CD4-positive, alpha-beta T cell treated with Interleukin-1 beta for 1 hour (primary cell): ENCODE measurements at places on chromosomes 7 and 10.

- peak; percentile 39 for DNase-seq
Measured at GRCh38 chr10:32957341-32958084, 517 bp downstream of the ITGB1 start.

DNA sequence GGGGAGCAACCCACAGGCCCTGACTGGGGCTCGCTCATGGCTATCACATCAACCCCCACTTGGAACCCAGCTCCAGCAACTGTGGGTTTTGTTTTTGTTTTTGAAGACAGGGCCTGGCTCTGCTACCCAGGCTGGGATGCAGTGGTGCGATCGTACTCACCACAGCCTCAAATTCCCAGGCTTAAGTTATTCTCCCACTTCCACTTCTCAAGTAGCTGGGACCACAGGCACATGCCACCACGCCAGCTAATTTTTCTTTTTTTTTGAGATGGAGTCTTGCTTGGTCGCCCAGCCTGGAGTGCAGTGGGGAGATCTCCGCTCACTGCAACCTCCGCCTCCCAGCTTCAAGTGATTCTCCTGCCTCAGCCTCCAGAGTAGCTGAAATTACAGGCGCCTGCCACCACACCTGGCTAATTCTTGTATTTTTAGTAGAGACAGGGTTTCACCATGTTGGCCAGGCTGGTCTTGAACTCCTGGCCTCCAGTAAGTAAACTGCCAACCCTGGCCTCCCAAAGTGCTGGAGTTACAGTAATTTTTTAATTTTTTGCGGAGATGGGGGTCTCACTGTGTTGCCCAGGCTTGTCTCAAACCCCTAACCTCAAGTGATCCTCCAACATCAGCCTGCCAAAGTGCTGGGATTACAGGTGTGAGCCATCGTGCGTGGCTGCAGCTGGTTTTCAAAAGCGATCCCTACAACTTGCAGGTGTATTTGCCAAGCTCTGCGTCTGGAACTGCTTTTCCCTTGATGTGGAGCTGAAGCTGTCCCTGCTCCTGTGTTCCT is 228.7 kb downstream of the SKIDA1 start:
- DNase-seq = no peak

- no peak for DNase-seq
Measured at GRCh38 chr10:3420527-3421469, 248.2 kb upstream of the PITRM1 start.

DNA sequence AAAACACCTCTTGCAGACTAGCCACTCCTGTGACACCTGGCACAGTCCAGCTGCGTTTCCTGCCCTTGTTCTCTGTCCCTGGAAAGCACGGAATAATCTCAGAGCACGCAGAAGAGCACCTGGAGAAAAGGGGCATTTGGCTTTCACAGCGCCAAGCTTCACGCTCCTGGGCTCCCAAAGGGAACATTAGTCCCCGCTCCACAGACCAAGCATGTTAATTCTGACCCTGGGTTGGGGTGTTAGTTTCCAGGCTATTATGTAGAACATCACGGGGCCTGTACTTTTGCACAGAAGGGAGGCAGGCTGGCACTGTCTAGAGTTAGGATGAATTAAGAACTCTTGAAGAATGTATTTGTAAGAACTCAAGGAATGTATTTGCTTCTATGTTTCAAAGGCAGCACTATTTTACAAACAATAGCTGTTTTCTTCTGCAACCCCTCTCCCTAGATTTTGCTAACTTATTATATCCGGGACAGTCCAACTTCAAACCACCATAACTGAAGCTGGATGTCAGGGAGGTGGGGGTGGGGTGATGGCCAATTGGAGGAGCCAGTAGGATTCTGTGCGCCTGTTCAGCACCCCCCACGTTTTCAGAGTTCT is 62.2 kb upstream of the TRIM8 start:
- no peak for DNase-seq

DNA sequence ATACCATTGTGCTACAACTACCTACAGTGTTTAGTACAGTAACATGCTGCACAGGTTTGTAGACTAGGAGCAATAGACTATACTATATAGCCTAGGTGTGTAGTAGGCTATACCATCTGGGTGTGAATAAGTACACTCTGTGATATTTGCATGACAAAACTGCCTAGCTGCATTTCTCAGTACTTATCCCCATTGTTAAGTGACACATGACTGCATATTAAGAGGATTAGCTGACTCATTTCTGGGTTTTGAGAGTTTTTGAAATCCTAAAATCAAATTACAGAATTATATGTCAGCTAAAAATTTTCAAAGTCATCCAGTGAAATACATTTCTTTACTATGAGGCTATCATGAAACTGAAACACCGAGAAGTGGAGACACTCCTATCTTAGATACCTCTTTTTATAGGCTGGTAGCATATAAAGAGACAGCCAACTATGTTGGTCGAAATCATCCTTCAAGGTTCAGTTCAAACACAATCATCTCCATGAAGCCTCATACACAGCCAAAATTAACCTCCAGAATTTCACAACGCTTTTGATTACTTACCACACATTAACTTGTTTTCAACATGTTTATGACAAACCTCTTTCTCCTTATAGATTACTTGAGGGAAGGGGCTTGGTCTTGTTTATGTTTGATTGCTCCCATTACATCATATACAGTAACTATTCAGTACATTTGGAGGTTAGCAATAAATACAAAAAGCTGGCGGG is 89.8 kb upstream of the ANK3 start:
- no peak for DNase-seq

DNA sequence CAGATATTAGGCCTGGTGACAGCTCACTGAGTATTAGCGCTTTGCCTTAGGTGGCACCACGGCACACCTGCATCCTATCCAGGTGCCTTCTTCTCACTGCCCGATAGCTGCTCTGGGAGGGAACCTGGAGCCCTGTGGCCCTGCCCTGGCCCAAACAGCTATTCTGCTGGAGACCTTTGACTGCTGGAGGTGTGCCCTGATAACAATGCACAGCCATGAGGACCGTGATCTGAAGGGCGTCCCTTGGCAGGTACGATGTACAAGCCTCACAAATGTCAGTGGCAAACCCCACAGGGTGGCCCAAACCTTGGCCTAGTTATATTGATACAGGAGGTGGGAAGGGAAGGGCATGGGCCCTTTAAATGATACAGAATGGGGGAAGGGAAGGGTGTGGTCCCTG is 259.5 kb downstream of the GRID1 start:
- DNase-seq = no peak

DNA sequence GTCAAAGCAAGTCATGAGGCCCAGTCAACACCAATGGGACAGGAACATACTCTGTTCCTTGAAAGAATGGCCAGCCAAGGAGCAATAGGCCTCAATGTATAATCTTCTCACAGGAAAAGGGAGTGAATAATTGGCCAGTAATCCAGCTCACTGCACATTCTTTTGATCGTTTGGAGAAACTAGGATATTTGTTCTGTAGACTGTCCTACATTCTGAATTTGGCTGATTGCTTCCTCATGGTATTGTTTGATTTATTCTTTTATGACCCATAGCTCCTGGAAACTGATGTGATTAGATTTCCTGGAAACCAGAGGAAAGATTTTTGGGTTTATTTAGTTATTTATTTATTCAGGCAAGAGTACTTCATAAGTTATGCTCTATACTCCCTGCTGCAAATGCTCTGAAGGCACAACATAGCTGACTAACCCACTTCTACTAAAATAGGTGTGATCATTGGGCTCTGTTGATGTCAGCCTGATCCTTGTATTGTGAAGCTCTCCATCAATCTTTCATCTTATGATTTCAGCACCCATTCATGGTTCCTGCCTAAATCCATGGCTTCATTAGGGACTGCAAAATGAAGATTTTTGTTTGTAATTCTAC is 745.2 kb downstream of the SUGCT start:
- no peak for DNase-seq

DNA sequence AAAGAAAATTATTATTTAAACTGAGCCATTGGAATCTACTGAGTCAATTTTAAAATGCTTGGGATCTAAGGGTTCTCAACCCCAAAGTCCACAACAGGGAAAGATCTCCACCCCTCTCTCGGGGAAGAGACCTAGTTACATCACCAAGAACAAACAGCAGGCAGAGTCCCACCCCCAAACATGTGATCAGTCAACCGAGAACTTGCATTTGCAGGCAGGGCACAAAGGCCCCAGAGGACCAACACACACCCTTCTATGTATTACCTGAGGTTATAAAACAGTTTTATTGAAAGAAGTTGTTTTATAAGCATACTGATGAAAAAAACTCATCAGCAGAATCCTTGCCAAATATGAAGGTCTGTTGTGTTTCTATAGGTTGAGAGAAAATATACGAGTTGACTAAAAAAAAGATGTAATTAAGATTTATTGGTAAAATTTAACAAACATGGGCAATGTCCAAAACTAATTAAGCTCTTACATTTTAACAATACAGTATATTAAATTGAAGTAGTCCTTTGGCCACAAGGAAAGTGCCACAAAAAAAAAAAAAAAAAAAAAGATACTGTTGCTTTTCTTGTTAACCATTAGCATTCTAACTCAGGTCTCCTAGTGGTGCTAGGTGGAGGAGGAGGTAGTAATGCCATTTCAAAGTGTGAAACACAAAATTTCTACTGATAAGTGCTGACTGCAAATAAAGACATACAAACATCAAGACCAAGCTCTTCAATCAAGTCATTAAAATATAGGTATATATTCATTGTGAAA is 975 bp upstream of the USP54 start:
- peak; percentile 16 for DNase-seq

DNA sequence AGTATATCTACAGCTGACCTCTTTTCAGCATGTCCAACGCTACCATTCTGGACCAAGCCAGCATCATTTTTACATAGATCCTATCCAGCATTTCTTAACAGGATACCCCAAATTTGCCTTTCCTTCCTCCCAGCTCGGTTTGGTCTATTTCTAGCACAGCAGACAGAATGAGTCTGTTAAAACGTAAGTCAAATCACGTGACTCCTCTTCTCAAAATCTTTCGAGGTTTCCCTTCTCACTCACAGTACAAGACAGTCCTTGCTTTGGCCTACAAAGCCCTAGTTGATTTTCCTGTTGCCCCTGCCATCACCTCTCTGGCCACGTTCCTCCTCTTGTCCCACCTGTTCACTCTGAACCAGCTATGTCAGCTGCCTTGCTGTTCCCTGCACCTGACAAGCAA is 711.7 kb downstream of the SORCS3 start:
- no peak for DNase-seq

- no peak for DNase-seq
Measured at GRCh38 chr7:117118579-117119180, 165.4 kb downstream of the ST7 start.

- DNase-seq = no peak
Measured at GRCh38 chr10:5453749-5454489, 41.6 kb downstream of the NET1 start.

DNA sequence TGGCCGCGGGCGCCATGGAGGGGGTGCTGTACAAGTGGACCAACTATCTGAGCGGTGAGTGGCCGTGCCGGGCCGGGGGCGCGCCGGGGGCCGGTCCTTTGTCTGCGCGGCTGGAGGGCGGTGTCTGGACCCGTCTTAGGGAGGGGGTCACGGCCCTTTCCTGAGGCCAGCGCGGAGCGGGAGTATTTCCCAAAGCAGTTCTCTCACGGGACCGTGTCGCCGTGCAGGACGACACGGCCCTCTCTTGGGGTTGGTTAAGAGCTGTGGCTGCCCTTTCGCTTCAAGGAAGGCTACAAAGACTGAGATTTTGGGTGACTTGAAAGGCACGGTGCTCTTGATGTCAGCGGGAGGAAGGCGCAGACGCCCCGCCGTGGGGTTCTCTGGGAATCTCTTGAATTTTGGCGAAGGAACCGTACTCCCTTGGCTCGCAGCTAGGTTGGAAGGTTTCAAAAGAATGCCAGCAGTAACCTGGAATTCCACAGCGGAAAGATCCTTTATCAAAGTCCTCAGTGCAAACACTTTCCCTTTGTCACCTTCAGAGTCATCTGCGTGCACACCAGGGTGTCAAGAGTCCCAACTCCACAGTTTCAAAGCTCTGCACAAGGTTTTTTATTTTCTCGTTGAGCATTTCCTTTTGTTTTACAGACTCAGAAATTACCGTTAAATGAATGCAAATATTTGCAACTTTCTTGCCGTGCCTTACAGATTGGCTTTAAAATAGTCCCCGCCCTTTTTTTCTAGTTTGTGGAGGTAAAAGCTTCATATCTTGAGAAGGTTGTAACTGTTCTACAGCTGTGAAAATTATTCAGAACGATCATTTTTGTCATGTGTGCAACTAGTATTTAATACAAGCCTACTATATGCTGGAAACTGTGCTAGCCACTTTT is 780 bp downstream of the PLEKHA8 start:
- DNase-seq = peak; percentile 27

DNA sequence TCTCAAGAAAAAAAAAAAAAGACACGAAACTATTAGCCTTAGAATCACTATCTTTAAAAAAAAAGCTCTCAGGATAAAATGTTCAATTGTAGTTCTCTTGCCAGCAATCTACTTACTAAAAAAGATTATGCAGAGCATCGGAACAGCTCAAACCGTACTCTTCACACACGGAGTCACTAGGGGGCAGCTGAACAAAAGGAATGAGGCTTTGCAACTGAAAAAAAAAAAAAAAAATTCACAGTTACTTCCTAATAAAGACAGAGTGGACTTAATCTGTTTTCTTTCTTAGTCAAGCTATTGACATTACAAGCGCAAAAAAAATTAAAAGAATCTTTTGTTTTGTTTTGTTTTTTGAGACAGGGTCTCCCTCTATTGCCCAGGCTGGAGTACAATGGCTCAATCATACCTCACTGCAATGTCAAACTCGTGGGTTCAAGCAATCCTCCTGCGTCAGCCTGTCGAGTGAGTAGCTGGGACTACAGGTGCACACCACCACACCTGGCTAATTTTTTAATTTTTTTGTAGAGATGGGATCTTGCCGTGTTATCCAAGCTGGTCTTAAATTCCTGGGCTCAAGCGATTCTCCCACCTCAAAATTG is 11.5 kb downstream of the PMS2 start:
- peak; percentile 68 for DNase-seq

- DNase-seq = no peak
Measured at GRCh38 chr10:101052285-101052684, 9.5 kb upstream of the KAZALD1 start.

GRCh38 chr10:52961323-52961722 is 188.7 kb upstream of the MBL2 start:
- DNase-seq = no peak

- no peak for DNase-seq
Measured at GRCh38 chr7:127667759-127668530, 16.0 kb downstream of the SND1 start.

DNA sequence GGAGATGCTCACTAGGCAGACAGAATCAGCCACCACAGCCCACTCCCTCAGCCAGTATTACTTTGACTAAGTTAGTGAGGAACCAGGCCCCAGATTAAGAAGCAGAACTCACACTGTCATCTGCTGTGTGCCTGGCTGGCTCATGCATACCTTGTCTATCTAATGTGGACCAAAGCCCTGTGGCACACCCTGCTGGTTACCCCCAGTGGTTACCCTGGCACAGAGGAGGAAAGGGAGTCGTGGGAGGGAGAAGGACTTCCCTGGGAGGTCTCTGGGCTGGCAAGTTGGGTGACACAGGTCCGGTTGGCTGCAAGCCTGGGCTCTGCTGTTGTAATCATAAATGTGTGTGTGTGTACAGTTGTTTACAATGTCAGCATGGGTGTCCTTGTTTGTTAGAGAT is 7.5 kb upstream of the SH2D4B start:
- DNase-seq = peak; percentile 43

GRCh38 chr10:77801474-77802161 is 124.9 kb downstream of the DLG5 start:
- peak; percentile 45 for DNase-seq
